ENCODE measurements at places on chromosomes 6 and 20.

- DNase-seq: no peak
These were observed 154.6 kb downstream of the KIF16B start for GRCh38 chr20:16418616-16419015.

DNA sequence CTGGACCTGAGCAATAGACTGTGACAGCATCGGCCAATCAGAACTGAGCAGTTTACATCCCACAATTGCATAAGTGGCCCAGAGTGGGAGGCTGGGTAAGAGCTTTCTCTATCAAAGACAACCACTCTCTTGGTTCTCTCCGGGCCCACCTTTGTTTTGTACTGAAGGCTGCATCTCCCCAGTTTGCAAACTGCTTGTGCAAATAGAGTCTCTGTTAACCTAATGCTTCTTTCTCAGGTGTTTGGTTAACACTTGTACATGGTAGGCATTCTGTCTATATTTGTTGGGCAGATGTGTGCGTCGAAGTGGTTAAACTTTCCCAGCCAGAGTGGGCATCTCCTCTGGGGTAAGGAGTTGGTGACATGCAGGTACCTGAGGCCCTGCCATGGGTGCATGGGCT, 177.1 kb downstream of the CDH26 start:
- no peak for DNase-seq

- DNase-seq: no peak
These were observed 60.7 kb downstream of the FAM120B start for GRCh38 chr6:170367241-170367640.

DNA sequence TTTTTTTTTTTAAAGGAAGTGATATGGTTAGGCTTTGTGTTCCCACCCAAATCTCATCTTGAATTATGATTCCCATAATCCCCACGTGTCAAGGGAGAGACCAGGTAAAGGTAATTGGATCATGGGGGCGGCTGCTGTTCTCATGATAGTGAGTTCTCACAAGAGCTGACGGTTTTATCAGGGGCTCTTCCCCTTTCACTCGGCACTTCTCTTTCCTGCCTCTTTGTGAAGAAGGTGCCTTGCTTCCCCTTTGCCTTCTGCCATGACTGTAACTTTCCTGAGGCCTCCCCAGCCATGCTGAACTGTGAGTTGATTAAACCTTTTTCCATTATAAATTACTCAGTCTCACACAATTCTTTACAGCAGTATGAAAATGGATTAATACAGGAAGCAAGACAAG, 64.3 kb downstream of the ZFP64 start:
- DNase-seq: no peak
